Activated naive CD4-positive, alpha-beta T cell treated with Interleukin-2 at 50 U/mL for 16 hours (primary cell): ENCODE measurements at places on chromosomes 13 and 19.

GRCh38 chr13:53131361-53131760, 102.7 kb downstream of the OLFM4 start:
- no peak for DNase-seq

DNA sequence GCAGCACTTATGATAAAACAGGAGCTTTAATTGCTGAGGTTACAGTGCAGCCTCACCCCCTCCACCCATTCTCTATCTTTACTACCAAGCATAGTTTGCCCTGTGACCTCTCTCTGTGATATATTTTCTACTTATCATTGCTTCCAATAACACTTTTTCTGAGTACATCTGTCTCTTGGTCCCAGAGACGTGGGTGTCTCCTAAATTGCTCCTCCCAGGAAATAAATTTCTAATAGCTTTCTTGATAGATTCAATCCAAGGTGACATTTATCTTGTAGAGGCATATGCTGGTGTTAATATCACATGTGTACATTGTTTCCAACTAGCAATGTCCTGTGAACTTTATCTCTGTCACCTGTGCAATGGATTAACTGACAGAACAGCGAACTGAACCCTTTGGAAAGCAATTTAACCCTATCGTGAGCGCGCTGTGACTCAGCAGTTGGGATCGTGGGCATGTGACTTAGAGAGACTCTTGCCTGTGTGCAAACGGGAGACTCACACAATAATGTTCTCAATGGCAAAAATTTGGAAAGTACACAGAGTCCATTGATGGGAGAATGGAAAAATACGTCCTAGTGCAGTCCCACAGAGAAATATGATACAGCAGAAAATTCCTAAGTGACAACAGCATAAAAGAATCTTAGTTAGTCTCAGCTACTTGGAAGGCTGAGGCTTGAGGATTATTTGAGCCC, 7.0 kb upstream of the MAP2K2 start:
- no peak for DNase-seq

DNA sequence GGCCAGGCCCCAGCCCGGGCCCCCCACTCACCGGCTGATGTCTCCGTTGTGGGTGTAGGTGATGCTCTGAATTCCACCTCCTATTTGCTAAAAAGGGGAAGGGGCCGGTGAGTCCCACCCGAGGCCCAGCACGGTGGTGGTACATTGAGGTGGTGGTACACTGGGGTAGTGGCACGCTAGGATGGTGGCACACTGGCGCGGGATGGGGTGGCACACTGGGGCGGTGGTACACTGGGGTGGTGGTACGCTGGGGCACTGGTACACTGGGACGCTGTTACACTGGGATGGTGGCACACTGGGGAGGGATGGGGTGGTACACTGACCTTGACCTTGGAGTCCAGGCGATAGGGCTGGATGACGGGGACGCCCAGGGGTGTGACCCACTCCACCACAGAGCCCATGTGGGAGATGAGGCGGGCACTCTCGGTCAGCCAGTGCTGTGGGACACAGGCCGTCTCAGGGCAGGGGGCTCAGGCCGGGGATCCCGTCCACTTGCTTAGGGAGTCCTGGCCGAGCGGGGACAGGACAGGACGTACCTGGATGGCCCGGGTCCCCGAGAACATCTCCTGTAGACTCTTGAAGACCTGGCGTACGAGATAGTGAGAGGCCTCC, 14.6 kb downstream of the POLRMT start:
- no peak for DNase-seq

DNA sequence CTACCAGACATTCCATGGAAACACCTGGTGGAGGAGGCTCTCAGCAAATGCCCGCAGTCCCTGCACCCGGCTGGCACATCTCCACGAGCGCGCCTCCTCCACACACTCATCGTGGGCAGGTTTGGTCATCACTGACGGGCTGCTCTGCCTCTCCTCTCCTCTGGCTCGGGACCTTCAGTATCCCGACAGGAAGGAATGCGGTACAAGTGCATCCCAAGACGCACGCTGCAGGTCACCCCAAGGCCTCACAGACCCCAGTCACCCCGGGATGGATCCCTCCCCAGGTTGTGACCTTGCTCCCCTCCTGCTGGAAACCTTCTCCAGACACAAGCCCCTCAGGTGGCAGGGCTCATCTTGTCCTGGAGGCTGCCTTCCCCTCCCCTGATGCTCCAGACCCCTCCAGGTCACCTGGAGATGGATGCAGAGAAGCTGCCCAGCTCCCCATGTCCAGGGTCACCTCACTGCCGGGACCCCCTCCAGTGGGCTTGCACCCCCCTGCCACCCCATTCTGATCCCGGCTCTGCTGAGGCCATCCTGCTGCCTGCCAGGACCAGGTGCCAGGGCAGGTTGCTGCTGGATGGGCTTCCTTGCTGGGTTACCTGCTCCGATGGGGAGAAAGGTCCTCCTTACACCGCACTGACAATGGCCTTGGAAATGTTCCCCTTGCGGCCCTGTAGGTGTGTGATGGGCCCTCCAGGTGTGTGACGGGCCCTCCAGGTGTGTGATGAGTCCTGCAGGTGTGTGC, 29.9 kb downstream of the C13orf46 start:
- DNase-seq, result no peak

DNA sequence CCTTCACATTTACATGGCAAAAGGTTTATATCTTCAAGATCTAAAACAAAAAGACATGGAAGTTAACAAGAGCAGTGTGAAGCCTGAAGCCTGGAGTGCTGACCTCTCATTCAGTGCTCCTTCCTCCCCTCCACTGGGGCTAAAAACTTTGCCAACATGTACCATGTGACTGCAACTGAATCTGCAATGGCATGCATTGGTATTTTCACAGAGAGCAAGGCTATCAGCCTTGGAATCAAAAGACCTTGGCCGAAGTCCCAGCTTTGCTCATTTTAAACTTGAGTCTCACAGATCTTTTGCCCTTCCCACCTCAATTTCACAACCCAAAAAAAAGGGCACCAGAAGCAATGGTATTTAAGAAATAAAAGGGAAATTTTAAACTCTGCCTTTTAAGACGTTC, 325.1 kb downstream of the DCT start:
- no peak for DNase-seq
